ENCODE measurements at places on chromosomes 6 and 20. TPM values are rescaled to one million over a fixed set of nuclear protein-coding genes. Genes with fewer than 3 reads are reported as not detected.
A peak's percentile ranks its signal among the peaks of the same experiment; 100 is the strongest.

Gene TEAD3
- total RNA-seq, result 5.6 TPM

Gene RCAN2
- total RNA-seq, result 0.48 TPM

DNA sequence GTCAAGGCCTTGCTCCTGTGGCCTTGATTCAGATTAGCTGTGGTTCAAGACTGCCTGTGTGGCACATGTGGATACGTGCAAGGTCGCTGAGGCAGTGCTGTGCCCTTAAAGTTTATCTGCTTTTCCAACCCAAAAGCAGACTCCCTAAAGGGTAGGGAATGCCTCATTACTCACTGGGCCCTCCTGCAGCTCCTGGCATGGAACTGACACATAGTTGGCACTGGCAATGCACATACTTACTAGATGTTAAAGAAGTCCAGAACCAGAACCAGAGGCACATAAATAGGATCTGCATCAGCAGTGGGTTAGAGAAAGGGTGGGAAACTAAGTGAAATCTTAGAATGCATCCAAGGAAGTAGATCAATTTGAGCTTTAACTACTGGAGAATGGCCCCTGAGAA lies 90.6 kb upstream of the MLN start:
- DNase-seq, result peak; percentile 15

DNA sequence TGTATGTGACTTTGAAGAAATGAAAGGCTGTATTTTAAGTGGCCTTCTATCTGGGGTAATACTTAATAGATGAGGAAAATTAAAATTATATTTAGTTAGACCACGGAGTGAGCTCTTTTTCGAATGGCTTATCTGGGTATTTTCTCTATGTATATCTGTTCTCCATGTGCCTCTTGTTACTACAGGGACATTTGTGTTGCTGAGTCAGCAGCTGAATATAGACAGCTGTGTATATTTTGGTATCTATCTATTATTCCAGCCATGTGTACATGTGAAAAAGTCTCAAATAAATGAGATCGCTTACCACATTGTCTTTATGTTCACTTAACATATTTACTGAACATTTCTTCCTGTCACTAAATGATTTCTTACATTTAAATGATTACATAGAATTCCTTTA lies 57.2 kb downstream of the TMEM200A start:
- DNase-seq, result peak; percentile 42

DNA sequence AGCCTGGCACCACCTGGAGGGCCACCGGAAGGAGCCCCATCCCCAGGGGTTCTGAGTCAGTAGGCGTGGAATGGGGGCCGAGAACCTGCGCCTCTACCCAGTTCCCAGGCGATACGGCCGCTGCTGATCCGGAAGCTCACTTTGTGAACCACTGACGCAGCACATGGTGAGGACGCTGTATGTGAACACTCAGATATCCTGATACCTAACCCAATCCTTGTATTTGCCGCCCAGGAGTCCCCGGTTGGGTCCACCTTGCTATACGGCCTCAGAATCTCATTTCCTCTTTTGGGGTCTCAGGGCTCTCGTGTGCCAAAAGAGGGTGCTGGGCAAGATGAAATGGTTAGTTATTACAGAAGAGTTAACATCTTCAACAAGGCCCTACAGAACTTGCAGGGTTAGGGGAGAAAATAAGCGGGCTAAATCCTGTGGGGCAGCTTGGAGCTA lies 604 bp upstream of the RAB5IF start:
- DNase-seq, result peak; percentile 70
